Uterus (tissue), 4 donors: ENCODE measurements at places on chromosomes 2 and 18.

DNA sequence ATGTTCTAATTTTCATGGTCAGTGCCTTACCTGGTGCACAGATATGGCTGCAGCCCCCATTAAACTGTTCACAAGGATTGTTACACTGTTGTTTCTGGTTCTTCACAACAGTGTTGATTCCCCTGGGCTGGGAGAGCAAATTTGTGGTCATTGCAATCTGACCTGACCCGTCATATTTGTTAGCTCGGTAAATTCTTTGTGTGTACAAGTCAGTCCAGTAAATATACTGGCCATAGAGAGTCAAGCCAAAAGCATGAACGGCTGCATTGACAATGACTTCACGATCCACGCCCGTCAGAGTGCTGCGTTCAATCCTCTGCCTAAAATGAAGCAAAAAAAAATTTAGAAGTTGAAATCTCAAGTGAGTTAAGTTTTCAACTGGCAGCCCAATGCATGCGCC is 134.6 kb downstream of the DHRS9 start:
- no peak for DNase-seq

DNA sequence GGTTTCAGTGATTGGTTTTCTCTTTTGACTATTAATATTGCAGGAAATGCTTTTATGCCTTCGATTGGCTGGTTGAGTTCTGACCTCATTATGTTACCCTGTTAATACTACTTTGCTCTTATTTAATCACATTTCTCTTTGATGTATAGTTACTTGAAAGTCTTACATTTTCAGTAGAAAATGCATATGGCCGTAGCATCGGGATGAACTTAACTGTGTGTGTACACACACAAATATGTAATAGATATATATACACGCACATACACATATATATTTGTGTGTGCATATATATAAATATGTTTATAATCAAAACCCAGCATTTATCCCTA is 1.6 kb downstream of the EPC2 start:
- DNase-seq = no peak

- DNase-seq = no peak
Observed at GRCh38 chr18:8584798-8585197, 24.4 kb upstream of the RAB12 start.

- peak; percentile 3 for DNase-seq
Observed at GRCh38 chr18:76374330-76375281, 120.4 kb downstream of the ZNF516 start.

DNA sequence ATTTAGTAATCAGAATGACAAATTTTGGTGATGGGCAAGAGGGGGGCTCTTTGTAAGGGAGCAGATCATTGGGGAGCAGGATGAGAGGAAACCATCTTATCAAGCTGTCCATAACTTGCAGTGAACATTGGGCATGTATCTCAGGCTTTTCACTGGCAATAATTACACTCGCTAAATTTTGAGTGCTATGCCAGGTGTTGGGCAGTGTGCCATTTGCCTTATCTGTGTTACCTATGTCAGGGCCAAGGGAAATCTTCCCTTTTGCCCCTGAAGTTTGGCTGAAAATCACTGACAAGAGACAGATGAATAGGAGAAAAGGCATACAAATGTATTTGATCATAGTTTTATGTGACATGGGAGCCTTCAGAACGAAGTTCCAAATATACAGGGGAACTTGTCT is 39.0 kb downstream of the NOSTRIN start:
- DNase-seq = no peak

GRCh38 chr18:41456831-41457230 is 498.2 kb upstream of the PIK3C3 start:
- no peak for DNase-seq

DNA sequence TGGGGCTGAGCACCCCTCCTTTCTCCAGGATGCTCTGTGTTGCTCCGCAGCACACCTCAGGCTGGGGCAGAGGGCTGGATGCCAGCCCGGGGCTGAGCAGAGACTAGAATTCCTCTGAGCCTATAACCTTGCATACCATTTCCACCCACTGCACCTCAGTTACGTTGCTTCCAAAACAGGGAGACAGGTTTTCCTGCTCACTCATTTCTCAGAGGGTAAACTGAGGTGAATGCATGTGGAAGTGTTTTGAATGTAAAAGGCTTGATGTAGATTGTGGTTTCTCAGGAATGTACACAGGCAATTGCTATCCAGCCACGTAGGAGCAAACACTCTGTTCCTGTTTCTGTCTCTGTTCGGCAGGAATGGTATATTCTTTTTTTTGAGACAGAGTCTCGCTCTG is 45.3 kb downstream of the EDAR start:
- DNase-seq = no peak

DNA sequence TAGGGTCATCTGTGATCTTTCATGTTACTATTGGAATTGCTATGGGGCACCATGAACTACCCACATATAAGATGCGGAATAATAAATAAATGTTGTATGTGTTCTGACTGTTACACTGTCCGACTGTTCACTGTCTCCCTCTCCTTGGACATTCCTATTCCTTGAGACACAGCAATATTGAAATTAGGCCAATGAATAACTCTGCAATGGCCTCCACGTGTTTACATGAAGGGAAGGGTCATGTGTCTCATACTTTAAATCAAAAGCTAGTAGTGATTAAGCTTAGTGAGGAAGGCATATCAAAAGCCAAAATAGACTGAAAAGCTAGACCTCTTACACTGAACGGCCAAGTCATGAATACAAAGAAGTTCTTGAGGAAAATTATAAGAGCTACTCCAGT is 751.3 kb downstream of the SOCS6 start:
- DNase-seq = no peak

- DNase-seq = no peak
Observed at GRCh38 chr2:139217641-139218040, 437.5 kb upstream of the NXPH2 start.

DNA sequence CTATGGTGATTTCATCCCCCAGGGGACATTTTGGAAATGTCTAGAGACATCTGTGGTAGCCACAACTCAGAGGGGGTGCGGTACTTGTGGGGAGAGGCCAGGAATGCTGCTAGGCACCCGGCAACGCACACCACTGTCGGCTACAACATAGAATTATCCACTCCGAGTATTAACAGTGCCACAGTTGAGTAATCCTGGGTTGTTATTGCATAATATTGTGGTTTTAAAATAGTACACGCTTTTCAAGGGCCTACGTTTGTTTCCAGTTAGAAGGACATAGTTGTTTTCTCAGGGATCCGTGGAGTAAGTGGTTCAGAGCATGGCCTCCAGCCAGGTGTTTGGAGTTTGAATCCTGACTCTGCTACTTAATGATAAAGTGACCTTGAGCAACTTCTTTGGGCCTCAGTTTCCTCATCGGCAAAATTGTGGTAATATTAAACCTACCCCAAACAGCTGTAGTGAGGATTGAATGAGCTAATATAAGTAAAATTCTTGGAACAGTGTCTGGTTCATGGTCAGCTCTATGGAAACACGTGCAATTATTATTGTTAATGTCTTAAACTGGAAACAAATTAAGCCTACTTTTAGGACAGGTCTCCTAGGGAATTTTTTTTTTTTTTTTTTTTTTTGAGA is 24.5 kb downstream of the CYP27A1 start:
- peak; percentile 77 for DNase-seq

GRCh38 chr2:193810533-193810932 is 1615.8 kb upstream of the TMEFF2 start:
- DNase-seq = no peak

- DNase-seq = no peak
Observed at GRCh38 chr2:78614726-78615125, 410.8 kb upstream of the REG3G start.

- DNase-seq = no peak
Observed at GRCh38 chr18:59453468-59453961, 94.5 kb upstream of the LMAN1 start.

- DNase-seq = no peak
Observed at GRCh38 chr2:226755631-226756030, 44.0 kb downstream of the IRS1 start.

- DNase-seq = no peak
Observed at GRCh38 chr18:53817976-53818950, 406.2 kb downstream of the MBD2 start.

DNA sequence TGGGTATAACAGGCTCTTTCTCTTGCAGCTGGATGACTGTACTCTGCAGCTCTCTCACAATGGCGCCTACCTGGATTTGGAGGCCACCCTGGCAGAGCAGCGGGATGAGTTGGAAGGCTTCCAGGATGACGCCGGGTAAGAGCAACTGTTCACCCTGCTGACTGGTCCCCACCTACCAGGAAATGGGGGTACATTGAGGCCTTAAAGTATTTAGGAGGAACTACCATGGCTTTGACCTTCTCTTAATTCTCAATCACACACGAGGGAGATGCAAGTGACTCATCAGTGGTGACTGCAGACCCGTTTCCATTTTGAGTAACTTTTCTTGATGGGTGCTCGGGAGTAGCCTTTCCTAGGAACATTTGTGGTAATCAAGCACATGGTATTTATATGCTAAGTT is 58.0 kb downstream of the FHOD3 start:
- no peak for DNase-seq
